ENCODE measurements at places on chromosomes 13 and 19. TPM values are rescaled to one million over a fixed set of nuclear protein-coding genes. Genes with fewer than 3 reads are reported as not detected.
A peak's percentile ranks its signal among the peaks of the same experiment; 100 is the strongest.

DNA sequence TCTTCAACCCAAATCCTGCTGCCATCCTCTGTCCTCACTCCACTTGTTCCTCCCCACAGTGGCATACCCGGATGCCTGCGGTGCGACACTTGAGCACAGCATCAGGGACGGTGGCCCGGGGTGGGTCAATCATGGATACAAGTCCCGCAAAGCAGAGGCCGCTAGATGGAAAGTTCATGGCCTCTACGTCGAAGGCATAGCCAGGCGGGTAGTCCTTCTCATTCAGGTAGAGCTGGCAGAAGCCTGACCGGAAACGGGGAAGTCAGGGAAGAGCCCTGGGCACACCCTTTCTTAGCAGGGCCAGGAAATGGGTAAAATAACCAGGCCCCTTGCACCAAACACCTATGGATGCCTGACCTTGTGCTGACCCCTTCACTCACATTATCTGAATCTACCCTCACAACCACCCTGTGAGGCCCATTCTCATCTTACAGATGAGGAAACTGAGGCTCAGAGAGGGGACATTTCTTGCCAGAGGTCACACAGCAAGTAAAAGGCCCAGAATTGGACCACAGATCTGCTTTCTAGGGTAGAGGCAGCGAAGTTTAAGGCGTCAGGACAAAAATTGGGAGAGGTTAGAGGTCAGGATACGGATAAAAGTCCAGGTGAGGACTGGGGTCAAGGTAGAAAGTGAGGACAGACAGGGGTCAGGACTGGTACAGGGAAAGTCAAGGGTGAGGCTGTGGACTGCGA is 6.5 kb downstream of the ATP4A start:
- H3K36me3 ChIP-seq, result no peaks in the 10 kb centered on the region
- H3K4me3 ChIP-seq, result no peak overlapping the region
- peaks cover 2% of the 10 kb centered on the region for H3K4me1 ChIP-seq
- H3K27ac ChIP-seq, result no peak overlapping the region
- H3K27me3 ChIP-seq, result peaks cover 58% of the 10 kb centered on the region
- DNase-seq, result no peak

- H3K36me3 ChIP-seq, result no peaks in the 10 kb centered on the region
- H3K27me3 ChIP-seq, result no peaks in the 10 kb centered on the region
- no peaks in the 10 kb centered on the region for H3K4me1 ChIP-seq
- H3K27ac ChIP-seq, result no peak overlapping the region
- DNase-seq, result no peak
Observed at GRCh38 chr19:28185646-28186045, 1027.3 kb downstream of the UQCRFS1 start.

GRCh38 chr19:51780270-51780669 is 14.7 kb upstream of the FPR3 start:
- no peaks in the 10 kb centered on the region for H3K27me3 ChIP-seq
- no peak overlapping the region for H3K27ac ChIP-seq
- DNase-seq, result no peak
- H3K4me3 ChIP-seq, result no peak overlapping the region
- no peaks in the 10 kb centered on the region for H3K4me1 ChIP-seq

GRCh38 chr13:50069261-50069660 is 54.0 kb downstream of the KCNRG start:
- peaks cover 59% of the 10 kb centered on the region for H3K36me3 ChIP-seq
- no peak for DNase-seq
- H3K4me3 ChIP-seq, result no peak overlapping the region
- H3K27me3 ChIP-seq, result no peaks in the 10 kb centered on the region
- H3K27ac ChIP-seq, result no peak overlapping the region

DNA sequence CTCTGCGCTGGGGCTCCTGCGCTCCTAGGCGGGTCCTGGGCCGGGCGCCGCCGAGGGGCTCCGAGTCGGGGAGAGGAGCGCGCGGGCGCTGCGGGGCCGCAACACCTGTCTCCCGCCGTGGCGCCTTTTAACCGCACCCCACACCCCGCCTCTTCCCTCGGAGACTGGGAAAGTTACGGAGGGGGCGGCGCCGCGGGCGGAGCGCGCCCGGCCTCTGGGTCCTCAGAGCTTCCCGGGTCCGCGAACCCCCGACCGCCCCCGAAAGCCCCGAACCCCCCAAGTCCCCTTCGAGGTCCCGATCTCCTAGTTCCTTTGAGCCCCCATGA is at the start of gene GJB2:
Gene GJB2 (minus strand): TSS at position 103 of the 326 bp plus-strand sequence. CDS start 3,357 bp downstream, outside the sequence.
- no peaks in the 10 kb centered on the region for H3K36me3 ChIP-seq
- peaks cover 78% of the 10 kb centered on the region for H3K27me3 ChIP-seq
- DNase-seq, result no peak
- H3K4me3 ChIP-seq, result peak within 1 kb of the TSS; percentile 70

GRCh38 chr13:106078191-106078590 is 457.3 kb downstream of the EFNB2 start:
- H3K36me3 ChIP-seq, result no peaks in the 10 kb centered on the region
- no peak overlapping the region for H3K27ac ChIP-seq
- no peaks in the 10 kb centered on the region for H3K27me3 ChIP-seq
- no peak overlapping the region for H3K4me3 ChIP-seq
- DNase-seq, result no peak

DNA sequence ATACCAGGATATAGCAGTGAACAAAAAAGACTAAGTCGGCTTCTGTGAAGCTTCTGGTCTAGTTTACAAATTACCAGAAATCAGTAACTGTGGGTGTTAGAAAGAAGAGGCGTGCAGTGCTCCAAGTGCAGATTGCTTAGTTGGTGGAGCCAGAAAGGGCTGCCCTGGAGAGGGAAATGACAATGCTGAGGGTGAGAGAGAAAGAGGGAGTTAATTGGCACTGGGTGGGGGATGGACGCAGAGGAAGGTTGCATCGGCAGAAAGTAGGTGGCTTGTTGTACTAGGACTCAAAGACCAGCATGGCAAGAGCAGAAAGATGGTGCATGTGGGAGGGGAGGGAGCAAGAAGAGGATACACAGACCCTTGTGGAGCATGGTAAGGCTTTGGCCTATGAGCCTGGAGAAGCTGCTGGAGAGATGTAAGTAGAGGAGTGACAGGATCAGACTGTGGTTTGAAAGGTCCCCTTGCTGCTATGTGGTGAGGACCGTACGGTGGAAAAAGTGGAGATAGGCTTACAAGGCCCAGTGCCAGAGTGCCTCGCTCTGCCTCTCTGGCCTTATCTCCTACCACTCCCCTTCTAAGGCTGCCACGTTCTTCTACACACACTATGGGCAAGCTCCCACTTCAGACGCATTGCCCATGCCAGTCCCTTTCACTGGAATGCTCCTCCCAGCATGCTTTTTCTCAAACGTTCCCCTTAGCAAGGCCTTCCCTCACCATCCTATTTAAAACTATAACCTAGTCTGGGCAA is 13.5 kb downstream of the SMG9 start:
- no peak overlapping the region for H3K4me3 ChIP-seq
- DNase-seq, result no peak
- H3K36me3 ChIP-seq, result peaks cover 88% of the 10 kb centered on the region
- H3K27me3 ChIP-seq, result no peaks in the 10 kb centered on the region
- no peak overlapping the region for H3K27ac ChIP-seq

DNA sequence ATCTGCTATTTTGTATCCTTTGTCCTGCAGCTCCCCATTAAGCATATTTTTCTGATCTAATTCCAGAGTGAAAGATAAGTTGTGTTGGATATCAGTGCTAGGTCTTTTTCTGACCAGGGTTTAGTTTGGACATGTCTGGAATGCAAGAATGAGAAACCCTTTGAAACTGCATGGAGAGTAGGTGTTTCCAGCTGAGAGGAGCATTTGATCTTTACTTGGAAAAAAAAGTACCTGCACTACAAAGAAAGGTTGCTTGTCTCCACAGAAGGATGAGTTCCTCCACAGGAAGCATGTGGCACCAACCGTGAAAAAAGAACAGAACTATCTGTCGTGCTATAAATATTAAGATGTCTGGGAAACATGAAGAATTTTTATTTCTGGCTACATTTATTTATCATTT is 36.6 kb upstream of the MED4 start:
- H3K27me3 ChIP-seq, result no peaks in the 10 kb centered on the region
- H3K27ac ChIP-seq, result no peak overlapping the region
- peaks cover 13% of the 10 kb centered on the region for H3K4me1 ChIP-seq
- H3K36me3 ChIP-seq, result no peaks in the 10 kb centered on the region

DNA sequence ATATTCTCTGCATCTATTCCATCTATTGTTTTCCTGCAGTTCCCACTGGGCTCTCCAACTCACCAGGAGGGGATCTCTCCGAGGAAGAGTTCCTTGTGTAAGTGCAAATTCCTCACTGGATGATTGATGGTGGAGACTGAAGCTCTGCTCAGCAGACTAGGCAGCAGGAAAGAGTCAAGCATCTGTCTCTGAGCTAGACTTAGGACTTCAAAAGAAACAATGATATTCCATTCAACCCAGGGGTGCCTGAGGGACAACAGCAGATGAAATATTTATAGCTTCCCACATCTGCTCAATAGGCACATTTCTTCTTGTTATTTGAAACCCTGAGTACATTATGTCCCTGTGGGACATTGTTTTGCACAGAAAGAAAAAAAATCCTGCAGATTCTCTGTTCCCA is at the start of the genes OR7A5 and OR7C1:
Gene OR7A5 (minus strand): TSS at position 175 of the 400 bp plus-strand sequence. CDS start 6,944 bp downstream, outside the sequence.
Gene OR7C1 (minus strand): TSS at position 175 of the 400 bp plus-strand sequence. CDS start 35,049 bp downstream, outside the sequence.
- no peaks in the 10 kb centered on the region for H3K27me3 ChIP-seq
- no peaks in the 10 kb centered on the region for H3K4me1 ChIP-seq
- H3K27ac ChIP-seq, result no peak within 1 kb of the TSS
- no peak within 1 kb of the TSS for H3K4me3 ChIP-seq

GRCh38 chr19:51431124-51431523 is 13.7 kb upstream of the SIGLEC10 start:
- DNase-seq, result no peak
- H3K27me3 ChIP-seq, result peaks cover 5% of the 10 kb centered on the region
- H3K4me1 ChIP-seq, result no peaks in the 10 kb centered on the region
- H3K36me3 ChIP-seq, result no peaks in the 10 kb centered on the region
- H3K4me3 ChIP-seq, result no peak overlapping the region
- H3K27ac ChIP-seq, result no peak overlapping the region

- no peaks in the 10 kb centered on the region for H3K4me1 ChIP-seq
- H3K4me3 ChIP-seq, result no peak overlapping the region
- H3K27me3 ChIP-seq, result no peaks in the 10 kb centered on the region
- H3K27ac ChIP-seq, result no peak overlapping the region
- no peak for DNase-seq
Observed at GRCh38 chr13:43016226-43016625, 7.2 kb upstream of the DNAJC15 start.

DNA sequence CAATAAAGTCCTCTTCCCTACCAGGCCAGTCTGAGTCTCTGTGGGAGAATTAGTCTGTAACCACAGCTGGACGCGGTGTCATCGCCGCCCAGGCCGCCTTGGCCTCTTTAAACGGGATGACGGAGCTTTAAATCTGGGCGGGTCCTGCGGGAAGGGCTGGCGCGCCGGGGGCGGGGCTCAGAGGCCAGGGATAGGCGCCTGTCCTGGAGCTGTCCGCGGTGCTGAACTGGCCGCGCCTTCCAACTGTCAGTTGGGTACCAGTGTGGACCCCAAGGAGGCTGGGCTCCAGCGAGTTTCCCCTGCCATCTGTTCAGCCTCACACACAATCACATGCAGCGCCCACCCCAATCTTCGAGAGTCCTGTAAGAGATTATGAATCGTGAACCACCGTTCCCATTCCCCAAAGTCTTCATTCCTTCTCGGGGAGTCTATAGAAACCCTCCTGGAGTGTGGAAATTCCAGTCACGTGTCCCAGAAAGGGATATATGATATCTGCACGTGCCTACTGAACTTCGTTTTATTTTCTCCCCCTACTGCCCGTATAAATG is 11.5 kb downstream of the APLP1 start:
- no peak overlapping the region for H3K4me3 ChIP-seq
- peaks cover 20% of the 10 kb centered on the region for H3K27me3 ChIP-seq
- H3K36me3 ChIP-seq, result no peaks in the 10 kb centered on the region
- peaks cover 2% of the 10 kb centered on the region for H3K4me1 ChIP-seq

DNA sequence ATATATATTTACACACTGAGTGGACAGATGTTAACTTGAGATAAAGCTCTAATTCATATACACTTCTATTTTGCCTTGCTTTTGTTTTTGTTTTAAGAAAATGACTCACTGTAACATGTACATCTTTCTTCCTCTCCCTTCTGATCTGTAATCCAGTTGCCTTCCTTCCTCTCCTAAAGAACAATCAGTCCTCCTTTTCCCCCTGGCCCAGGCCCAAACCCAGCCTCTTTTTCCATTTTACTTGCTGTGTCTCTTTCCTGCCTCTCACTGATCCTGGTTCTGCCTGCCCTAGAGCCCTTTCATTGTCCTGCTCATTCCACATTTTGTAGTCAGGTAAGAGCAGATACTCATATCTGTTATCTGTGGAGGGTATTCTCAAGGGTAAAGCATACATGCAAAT is 50.8 kb downstream of the ZAR1L start:
- no peaks in the 10 kb centered on the region for H3K36me3 ChIP-seq
- no peaks in the 10 kb centered on the region for H3K27me3 ChIP-seq
- H3K4me1 ChIP-seq, result no peaks in the 10 kb centered on the region
- no peak for DNase-seq
- no peak overlapping the region for H3K4me3 ChIP-seq
- H3K27ac ChIP-seq, result no peak overlapping the region

- no peak overlapping the region for H3K27ac ChIP-seq
- no peak overlapping the region for H3K4me3 ChIP-seq
- no peaks in the 10 kb centered on the region for H3K4me1 ChIP-seq
- no peaks in the 10 kb centered on the region for H3K27me3 ChIP-seq
- no peaks in the 10 kb centered on the region for H3K36me3 ChIP-seq
- no peak for DNase-seq
Observed at GRCh38 chr13:45199711-45200110, 1.1 kb downstream of the KCTD4 start.

GRCh38 chr13:41916173-41916954 is 44.5 kb downstream of the VWA8 start:
- H3K27me3 ChIP-seq, result no peaks in the 10 kb centered on the region
- peaks cover 10% of the 10 kb centered on the region for H3K4me1 ChIP-seq

- no peaks in the 10 kb centered on the region for H3K27me3 ChIP-seq
- H3K27ac ChIP-seq, result peak overlapping the region; percentile 98
- no peak overlapping the region for H3K4me3 ChIP-seq
- peak; percentile 80 for DNase-seq
- peaks cover 82% of the 10 kb centered on the region for H3K4me1 ChIP-seq
Observed at GRCh38 chr19:2613507-2614295, 88.8 kb downstream of the GNG7 start.

GRCh38 chr13:100666124-100666523 is 8.5 kb downstream of the TMTC4 start:
- no peak overlapping the region for H3K27ac ChIP-seq
- peaks cover 73% of the 10 kb centered on the region for H3K36me3 ChIP-seq
- no peaks in the 10 kb centered on the region for H3K4me1 ChIP-seq

The ZNF681 gene
- 2.8 TPM for polyA plus RNA-seq

The ATP11A gene
- 7.2 TPM for polyA plus RNA-seq

The GTF2F1 gene
- polyA plus RNA-seq, result 41.5 TPM

The SLAIN1 gene
- polyA plus RNA-seq, result 16.3 TPM

The ADAMTSL5 gene
- 0.21 TPM for polyA plus RNA-seq

The MAB21L1 gene
- polyA plus RNA-seq, result 0.34 TPM

The VSIG10L gene
- polyA plus RNA-seq, result 5.7 TPM

The CYP2B6 gene
- 0.02 TPM for polyA plus RNA-seq

The CCDC8 gene
- 8.6 TPM for polyA plus RNA-seq

The ATP7B gene
- 1.2 TPM for polyA plus RNA-seq

The MEF2B gene
- polyA plus RNA-seq, result 2.1 TPM

The CNN1 gene
- polyA plus RNA-seq, result 51.8 TPM

The KANK2 gene
- polyA plus RNA-seq, result 18.3 TPM

The EID2B gene
- polyA plus RNA-seq, result 10.6 TPM
